ENCODE measurements at places on chromosomes 2 and 18.

GRCh38 chr2:236001854-236002253 is 166.3 kb downstream of the GBX2 start:
- no peak for DNase-seq

GRCh38 chr2:208064220-208064961 is 39.1 kb upstream of the PLEKHM3 start:
- DNase-seq, result no peak

- DNase-seq, result no peak
Measured at GRCh38 chr2:224194161-224194560, 155.1 kb upstream of the SERPINE2 start.

GRCh38 chr2:74742471-74742870 is 88.4 kb downstream of the SEMA4F start:
- no peak for DNase-seq

GRCh38 chr2:126777620-126777978 is 121.1 kb upstream of the TEX51 start:
- no peak for DNase-seq

DNA sequence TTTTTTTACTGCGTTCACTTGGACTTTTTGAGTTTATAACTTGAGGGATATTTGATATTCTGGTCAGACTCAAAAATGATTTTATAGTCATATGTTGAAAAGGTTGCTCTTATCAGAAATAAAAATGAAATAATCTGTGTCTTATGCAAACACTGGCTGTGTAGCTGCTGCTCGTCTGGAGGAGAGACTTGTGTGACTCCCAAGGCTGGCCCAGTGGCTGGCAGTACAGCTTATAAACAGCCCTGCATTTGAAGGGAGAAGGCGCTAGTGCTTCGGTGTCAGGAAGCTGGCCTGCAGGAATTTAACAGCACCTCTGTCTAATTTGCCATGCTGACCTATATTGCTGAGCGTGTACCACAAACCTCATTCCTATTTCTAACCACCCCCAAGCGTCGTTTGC is 74.5 kb downstream of the ASAP2 start:
- DNase-seq, result no peak

GRCh38 chr2:203002054-203002821 is 12.4 kb upstream of the NBEAL1 start:
- DNase-seq, result no peak

- DNase-seq, result no peak
Measured at GRCh38 chr2:113370478-113371091, 66.9 kb upstream of the ZNG1B start.

GRCh38 chr18:51523671-51524070 is 326.2 kb upstream of the MEX3C start:
- no peak for DNase-seq

- DNase-seq, result no peak
Measured at GRCh38 chr18:6734726-6735430, 5.4 kb downstream of the ARHGAP28 start.

GRCh38 chr18:4017480-4017879 is 437.6 kb downstream of the DLGAP1 start:
- no peak for DNase-seq

GRCh38 chr18:48547531-48547981 is 8.7 kb downstream of the CTIF start:
- DNase-seq, result no peak

DNA sequence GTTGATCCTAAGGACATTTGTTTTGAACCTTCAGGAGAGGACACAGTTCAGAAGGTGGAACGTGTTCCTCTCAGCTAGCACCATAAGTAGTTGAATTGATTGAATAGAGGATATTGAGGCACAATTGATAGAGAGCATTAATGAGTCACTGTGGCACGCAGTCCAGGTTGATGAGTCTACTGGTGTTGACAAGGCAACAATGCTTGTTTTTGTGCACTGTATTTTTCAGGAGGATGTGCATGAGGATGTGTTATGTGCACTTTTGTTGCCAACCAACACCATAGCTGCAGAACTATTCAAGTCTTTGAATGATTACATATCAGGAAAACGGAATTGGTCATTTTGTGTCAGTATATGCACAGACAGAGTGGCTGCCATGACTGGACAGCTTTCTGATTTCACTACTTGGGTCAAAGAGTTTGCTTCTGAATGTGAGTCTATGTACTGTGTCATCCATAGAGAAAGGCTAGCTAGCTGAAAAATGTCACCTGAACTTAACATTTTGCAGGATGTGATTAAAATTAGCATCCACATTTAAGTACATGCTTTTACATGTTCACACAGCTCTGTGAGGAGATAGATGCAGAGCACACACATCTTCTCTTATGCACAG is 140.1 kb upstream of the B3GNT2 start:
- DNase-seq, result no peak

DNA sequence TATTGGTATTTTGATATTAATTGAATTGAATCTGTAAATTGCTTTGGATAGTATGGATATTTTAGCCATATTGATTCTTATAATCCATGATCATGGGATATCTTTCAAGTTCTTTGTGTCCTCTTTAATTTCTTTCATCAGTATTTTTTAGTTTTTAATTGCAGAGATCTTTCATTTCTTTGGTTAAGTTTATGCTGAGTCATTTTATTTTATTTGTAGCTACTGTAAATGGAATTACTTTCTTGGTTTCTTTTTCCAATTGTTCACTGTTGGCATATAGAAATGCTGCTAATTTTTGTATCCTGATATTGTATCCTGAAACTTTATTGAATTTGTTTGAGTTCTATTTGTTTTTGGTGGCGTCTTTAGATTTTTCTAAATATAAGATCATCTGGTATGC is 79.5 kb upstream of the DSEL start:
- DNase-seq, result no peak

DNA sequence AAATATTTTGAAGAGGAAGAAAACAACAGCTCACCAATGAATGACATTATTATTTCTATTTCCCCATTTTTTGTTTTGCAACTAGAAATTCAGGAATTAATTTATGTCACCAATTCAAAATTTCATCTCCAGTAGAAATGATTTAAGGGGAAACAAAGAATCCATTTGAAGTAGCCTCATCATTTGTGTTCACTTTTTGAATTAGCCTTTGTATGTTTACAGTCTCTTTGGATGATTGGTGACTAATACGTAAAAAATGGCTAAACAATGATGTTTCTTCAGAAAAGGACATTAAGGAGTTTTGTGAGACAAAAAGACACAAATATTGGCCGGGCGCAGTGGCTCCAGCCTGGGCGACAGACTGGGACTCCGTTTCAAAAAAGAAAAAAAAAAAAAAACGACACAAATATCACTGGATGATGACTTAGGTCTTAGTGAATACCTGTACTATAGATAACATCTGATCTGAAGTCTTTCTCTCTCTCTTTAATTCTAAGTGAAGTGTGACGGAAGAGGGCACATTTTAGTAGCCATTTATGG is 313.2 kb downstream of the PIK3C3 start:
- DNase-seq, result no peak

DNA sequence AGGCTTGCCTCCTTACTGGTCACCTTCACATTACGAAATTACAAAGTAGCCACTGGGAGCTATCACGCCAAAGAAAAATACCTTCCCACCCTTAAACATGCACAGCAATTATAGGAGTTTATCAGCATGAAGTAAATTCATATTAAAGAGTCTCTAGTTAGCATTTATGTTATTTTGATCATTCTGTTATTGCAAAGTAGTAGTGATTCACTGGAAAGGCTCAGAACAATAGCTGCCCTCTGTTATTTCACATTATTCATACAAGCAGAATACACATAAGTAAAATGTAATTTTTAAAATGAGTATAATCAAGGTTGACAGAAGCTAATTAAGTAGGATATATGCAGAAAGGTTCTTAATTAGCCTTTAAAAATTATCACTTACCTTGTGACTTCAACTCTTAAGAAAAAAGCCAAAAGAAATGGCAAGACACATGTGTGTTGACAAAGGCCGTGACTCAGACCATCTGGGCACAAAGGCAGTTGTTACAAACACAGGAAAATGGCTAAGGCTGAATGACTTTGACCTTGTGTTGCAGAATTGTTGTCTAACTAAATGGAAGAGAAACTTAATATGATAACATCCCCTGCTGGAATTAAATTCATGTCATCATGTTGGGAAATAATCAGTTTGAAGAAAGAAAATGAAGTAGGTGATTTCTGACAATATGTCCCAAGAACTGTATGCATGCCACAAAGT is 108.3 kb downstream of the ARL6IP6 start:
- no peak for DNase-seq

DNA sequence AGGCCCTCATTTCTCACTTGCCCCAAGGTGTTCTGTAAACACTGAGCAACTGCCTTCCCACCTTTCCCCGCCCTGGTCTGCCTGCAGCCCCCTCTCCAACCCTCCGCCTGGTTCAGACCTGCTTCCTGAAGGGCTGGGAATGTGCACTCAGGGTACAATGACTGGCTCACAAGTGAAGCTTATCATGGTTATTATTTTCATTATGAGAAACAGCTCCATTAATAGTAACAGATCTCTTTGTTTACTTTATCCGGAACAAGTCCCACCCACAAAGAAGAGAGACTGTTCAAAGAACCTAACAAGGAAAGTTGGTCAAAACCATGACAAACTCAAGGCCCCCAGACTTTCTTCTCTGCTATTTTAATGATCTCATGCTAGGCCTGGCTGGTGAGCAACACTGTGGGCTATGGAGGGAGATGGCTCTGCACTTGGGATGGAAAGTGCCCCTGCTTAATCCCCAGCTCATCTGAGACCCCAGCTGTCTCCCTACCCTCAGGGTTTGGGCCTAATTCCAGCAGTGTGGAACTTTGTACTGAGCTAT is 36.7 kb downstream of the ARHGAP25 start:
- DNase-seq, result no peak

GRCh38 chr2:166768393-166769123 is 119.7 kb upstream of the XIRP2 start:
- no peak for DNase-seq

Data from NCI-H1930 (cell line).